ENCODE measurements at places on chromosomes 2 and 18.
A peak's percentile ranks its signal among the peaks of the same experiment; 100 is the strongest.

GRCh38 chr2:199055336-199055735, 402.4 kb downstream of the SATB2 start:
- no peak for DNase-seq

GRCh38 chr2:241975593-241976284, 106.2 kb downstream of the RTP5 start:
- no peak for DNase-seq

GRCh38 chr2:193963472-193964119, 1693.4 kb upstream of the SLC39A10 start:
- DNase-seq = no peak

DNA sequence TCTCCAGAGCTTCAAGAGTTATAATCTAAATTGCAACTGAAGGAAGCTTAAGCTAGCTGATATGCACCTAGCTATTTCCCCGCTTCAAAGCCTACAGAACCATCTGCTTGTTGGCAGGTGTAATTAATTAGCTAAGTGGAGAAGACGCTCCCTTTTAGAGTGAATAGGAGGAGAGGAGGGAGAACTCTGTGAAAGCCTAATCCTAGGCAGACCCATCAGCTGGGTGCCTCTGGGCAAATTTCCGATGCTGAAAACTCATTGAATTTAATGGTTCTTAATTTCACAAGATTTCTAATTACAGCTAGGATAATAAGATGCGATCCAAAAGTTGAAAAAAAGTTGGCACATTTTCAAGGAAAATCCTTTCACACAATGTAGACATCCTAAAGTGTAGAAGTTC, 735.9 kb downstream of the ERBB4 start:
- DNase-seq = no peak

DNA sequence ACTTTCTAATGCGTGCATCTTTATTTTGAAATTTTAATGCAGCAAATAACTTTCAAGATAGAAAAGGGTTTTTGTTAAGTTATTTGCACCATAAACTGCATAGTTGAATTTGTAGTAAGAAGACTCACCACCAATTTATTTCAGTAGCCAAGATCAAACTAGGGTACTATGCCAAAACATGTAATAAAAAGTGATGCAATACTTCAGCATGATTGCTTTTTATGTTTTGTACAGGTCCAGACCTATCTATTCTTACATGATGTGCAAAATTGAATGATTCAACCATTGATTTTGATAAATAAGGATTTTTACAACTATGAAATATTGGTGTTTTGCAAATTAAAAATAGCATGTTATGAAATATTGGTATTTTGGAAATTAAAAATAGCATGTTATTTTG, 26.7 kb downstream of the AGPS start:
- DNase-seq = no peak

GRCh38 chr2:72841462-72842125, 15.8 kb upstream of the EXOC6B start:
- DNase-seq = no peak

GRCh38 chr18:3454365-3455089, 4.6 kb downstream of the TGIF1 start:
- no peak for DNase-seq

DNA sequence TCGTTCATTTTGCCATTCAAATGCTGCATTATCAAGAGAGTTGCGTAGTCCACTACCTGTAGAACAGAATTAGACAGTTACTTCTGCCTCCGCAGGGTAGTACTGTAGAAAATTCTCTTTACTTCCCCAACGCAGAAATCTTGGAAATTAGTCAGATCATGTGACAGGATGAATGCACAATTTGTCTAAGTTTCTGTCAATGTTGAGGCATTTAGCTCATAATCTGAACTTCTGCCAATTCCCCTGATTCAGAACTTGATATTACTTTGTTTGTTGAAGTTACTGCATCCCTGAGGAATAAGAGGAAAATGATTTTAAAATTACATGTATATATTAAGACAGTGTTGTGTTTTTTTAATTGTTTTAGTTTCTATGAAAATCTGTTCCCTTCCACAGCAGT, 83.4 kb downstream of the TTC27 start:
- DNase-seq = peak; percentile 52

GRCh38 chr2:25400576-25401216, 59.0 kb upstream of the DNMT3A start:
- DNase-seq = no peak

GRCh38 chr18:23618862-23619387, 32.6 kb upstream of the NPC1 start:
- DNase-seq = peak; percentile 55

- DNase-seq = no peak
Measured at GRCh38 chr2:206160125-206160806, 571 bp downstream of the EEF1B2 start.

GRCh38 chr18:26386002-26386401, 159.8 kb downstream of the TAF4B start:
- DNase-seq = peak; percentile 71

DNA sequence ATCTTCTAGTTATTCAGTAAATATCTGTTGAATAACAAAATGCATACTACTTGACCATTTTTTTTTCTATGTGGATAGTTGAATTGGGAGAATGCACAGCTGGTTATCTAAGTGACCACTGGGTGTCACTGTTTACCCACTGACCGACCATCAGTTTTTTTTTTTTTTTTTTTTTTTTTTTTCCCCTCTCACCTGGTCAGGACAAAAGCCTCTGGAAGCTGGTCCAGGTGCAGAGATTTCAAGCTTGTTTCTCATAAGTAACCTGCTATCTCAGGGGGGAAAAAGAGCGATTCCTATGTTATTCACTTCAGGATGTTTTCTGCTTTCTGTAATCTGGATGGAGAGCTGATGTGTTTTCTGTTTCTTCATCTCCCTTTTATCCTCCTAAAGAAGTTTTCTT, 256.0 kb downstream of the DCDC2C start:
- peak; percentile 49 for DNase-seq

DNA sequence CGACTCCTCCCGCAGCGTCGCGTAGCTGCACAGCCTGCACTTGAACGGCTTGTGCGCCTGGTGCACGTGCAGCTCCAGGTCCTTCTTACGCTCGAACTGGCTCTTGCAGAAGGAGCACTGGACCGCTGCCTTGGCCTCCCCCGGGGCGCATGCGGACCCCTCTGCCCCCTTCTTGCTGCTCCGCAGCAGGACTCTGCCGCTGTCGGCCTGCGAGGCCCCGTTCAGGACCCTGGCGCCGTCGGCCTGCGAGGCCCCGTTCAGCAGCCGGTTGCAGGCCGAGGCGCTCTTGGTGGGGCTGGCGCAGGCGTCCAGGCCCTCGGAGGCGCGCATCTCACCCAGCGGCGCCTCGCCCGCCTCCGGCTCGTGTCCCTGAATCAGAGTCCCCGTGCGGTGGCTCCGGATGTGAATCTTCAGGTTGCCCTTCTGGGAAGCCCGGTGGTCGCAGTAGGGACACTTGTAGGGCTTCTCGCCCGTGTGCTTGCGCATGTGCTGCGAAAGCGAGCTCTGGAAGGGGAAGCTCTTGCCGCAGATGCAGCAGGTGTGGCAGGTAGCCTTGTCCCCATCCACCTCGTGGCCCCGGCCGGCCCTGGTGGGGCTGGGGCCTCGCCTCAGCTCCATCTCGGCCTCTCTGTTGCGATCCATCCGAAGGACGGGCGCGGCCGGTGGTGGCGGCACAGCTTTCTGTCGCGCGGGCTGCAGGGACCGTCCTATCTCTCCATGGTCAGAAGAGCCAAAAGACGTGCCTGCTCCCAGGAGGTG, 52.5 kb downstream of the ZNF516 start:
- DNase-seq = no peak

DNA sequence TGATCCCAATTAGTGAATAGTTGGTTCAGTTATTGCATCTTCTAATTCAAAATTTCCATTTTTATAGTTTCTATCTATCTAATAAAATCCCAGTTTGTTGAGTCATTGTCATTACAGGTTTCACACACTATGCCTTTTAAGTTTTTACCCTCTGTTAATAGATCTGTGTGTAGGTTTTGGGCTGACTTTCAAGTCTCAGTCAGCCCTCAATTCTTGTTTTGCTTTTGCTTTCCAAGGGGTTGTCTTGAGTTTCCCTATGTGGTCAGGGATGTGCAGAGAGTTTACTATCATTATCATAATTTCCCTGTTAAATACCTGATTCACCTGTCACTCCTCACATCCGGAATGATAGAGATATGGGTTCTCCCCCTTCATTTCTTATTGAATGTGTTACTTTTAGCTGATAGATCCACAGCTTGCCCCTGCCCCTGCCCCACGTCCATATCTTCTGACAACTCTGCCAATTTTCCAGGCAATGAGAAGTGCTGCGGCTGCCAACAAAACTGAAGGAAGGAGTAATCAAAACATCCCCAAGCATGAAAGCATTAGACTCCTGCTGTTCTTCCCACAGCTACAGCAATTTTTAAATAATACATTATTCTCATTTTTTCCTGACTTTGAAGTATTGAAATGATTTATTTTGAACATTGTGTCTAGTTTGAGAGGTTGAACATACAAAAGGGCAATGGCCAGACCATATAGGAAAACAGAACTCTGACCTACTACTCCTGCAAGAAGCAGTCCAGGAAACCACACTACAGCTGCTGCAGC, 1064.8 kb downstream of the SUCLG1 start:
- peak; percentile 3 for DNase-seq

DNA sequence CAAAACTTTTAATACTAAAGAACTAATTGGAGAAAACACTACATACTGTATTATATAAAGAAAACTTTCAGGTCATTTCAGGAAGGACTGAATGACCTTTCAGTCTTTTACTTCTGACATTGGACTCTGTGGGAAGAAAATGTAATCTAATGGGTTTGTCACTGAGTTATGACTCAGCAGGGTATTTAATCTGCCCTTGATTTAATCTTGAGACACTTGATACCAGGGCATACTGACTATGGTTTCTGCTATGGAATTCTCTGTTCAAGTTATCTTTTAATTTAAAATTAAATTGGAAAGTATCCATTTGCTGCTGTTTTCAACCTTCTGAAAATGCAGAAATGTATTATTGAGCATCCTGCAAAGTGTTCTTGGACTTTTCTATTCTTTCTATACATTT, 354.2 kb upstream of the GALNT5 start:
- DNase-seq = no peak

GRCh38 chr18:8661754-8662559, 43.4 kb upstream of the MTCL1 start:
- no peak for DNase-seq

DNA sequence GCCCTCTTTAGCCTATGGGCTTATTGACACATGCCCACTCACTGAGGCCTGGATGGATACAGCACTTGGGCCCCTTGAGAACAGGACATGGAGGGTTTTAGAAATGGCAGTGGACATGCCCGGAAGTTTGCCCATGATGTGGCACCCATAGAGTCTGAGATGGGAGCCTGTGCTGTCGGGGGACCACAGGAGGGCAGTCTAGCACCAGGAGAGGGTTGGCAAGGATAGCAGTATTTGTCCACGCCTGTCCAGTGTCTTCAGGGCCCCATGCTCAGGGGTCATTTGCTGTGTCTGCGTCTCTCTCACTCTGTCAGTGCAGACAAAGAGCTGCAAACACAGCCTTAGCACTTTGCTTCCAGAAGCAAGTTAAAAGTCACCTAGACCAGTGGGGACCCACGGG, 48.7 kb downstream of the IL1RL2 start:
- DNase-seq = no peak

- DNase-seq = no peak
Measured at GRCh38 chr2:117123362-117123761, 691.1 kb upstream of the DDX18 start.

GRCh38 chr2:74792282-74792681, 41.6 kb upstream of the HK2 start:
- no peak for DNase-seq

DNA sequence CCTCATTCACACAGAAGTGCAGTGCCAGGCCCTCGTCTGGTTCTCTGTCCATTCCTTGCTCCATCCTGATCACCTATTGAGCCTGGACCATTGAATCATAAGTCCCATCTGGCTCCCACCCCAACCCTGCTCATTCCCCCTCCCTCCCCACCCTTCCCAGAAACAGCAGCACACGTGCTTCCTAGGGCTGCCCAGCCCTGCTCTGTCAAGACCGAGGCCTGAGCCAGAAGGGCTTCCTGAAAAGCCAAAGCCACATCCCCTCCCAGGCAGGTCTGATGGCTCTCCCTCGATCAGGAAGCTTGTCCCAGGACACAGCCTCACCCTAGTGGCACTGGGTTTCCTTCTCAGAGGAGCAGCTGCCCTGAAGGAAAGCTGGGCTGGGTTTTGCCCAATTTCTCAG, 79.8 kb upstream of the FZD7 start:
- DNase-seq = no peak

- no peak for DNase-seq
Measured at GRCh38 chr2:128309280-128310093, 9.2 kb downstream of the HS6ST1 start.

DNA sequence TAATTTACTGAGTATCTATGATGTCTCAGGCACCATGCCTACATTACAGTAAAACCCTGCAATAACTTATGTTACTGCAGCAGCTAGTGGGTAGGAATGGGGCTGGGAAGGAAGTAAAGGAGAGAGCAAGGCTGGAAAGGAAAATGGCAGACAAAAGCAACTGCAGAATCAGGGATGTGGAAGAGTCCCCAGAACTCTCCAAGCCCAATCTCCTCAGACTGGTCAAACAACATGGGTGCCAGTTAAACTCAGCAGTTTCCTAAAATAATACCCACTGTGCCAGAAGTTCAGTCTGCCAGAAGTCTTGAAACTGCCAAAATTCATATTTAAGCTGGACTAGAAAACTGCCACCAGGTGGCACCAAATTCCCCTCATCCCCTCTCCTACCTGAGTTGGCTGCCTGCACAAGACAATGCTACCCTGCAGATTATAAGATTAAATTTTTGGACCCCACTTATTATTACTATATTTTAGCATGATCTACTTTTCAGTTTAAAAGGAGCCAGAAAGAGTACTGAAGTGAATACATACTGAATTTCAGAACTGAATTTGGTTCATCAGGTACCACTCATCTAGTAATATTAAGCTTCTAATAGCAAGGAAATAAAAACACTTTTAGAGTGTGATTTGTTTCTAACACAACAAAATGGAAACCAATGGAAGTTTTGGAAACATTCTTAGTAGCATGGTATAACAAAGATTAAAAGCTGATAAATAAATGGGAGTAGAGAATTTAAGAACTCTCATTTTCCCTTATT, 86.8 kb upstream of the DNER start:
- DNase-seq = peak; percentile 32

- DNase-seq = no peak
Measured at GRCh38 chr2:105732101-105732500, 12.6 kb upstream of the NCK2 start.

DNA sequence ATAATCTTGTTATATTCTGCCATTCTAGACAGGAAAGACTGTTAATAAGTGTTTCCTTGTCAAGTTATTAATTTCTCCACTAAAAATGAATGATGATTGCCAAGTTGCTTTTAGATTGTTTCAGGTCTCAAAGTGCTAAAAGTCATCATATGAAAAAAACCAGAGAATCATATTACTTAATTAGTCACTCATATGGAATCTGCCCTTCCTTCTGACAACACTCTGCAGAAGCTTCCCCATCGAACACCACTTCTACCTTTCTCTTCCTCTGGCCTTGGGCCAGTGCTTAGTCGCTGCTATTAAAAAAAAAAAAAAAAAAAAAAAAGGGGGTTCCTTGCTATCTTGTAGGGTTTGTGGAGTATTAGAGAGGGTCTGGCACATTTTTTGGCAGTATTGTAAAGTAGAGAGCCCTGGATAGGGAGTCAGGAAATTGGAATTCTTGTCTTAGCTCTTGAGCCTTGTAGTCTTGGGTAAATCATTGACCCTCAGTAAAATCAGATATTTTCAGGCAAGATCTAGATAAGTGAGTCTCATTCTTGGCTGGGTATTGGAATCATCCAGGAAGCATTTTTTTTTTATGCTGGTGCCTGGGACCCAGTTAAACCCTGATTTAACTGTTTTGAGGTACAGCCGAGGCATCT, 141.7 kb upstream of the CCDC68 start:
- no peak for DNase-seq

- DNase-seq = no peak
Measured at GRCh38 chr18:32355896-32356295, 114.8 kb downstream of the GAREM1 start.

Measured in right lung (tissue), 10 donors.